ENCODE measurements at places on chromosomes 2 and 18.

DNA sequence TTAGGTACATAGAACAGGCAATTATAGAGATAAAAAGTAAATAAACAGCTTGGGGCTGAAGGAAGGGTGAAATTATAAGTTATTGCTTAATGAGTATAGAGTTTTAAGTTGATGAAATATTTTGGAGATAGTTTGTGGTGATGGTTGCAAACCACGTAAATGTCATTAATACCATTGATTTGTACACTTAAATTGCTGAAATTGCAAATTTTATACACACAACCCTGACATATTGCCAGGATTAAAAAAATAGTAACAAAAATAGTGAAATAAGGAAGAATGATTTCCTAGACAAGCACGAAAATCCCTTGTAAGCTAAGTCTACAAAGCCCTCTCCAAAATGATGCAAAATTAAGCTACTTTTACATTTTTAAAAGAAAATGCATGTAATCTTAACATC, 46.2 kb upstream of the RAB6D start:
- no peak for DNase-seq

DNA sequence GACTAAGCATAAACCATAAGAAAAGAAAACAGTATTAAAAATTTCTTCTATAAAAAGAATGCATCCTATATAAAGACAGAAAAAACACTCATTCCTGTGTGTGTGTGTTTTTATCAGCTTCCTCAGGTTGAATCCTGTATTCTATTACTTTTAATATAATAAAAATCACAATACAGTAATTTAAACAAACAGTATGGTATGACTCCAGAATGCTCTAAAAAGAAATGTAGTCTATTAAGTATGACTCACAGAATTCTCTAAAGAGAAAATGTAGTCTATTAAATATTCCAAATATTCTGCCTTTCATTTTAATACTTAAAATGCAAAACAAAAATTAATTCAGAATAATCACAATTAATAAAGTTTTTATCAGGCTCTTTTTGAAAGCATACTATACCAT, 19.8 kb downstream of the CCDC88A start:
- DNase-seq, result no peak

GRCh38 chr2:135299165-135299564, 231.9 kb downstream of the ZRANB3 start:
- DNase-seq, result no peak

GRCh38 chr2:138180692-138181386, 216.6 kb downstream of the HNMT start:
- no peak for DNase-seq

DNA sequence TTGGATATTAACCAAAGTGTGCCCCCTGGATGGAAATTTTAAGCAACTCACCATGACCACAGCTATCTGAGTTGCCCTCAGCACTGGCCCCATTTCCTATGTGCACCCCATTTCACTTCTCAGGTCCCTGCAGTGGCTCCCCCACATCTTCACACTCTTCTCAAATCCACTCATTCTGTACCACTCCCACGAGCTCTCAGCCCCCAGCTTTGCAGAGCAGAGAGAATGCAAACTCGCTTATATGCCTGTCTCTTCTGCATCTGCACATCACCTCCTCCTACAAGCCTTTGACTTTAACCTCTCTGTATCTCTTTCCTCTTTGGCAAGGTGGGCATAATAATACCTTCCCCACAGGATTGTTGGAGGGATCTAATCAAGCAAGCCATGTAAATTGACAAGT, 46.2 kb downstream of the DPYSL5 start:
- DNase-seq, result no peak

GRCh38 chr18:72283148-72283925, 260.8 kb downstream of the CBLN2 start:
- DNase-seq, result no peak

DNA sequence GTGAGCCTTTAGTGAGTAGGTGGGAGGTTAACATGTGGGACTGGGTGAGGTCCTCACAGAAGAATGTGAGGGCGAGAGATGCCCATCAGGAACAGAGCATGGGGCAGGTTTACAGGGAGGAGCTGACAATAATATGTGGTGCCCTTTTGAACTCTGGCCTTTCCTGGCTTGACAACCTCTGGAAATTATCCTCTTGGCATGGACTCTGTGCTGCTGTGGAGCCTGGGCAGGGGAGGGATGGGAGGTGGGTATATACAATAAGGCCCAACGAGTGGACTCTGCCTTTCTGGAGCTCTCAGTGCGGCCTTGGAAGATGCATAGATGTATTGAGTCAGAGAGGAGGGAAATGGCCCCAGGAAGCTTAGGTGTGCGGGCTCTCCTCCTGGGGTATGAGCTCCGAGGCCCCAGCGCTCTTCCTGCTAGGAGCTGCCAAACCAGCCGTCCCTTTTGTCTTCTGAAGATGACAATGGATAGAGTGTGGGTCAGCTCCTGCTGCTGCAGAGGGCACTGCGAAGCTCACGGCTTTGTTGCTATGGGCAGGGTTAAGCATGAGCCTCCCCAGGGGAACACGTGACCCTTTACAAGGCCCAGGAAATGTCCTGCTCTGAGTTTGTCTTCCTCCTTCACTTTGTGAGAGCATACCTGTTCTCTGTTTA, 8.7 kb upstream of the PSD4 start:
- no peak for DNase-seq

GRCh38 chr2:126889496-126890135, 9.1 kb upstream of the TEX51 start:
- no peak for DNase-seq

GRCh38 chr18:52992041-52992440, 652.0 kb downstream of the DCC start:
- DNase-seq, result no peak

- no peak for DNase-seq
Measured at GRCh38 chr2:10119601-10120157, 2.9 kb upstream of the RRM2 start.

DNA sequence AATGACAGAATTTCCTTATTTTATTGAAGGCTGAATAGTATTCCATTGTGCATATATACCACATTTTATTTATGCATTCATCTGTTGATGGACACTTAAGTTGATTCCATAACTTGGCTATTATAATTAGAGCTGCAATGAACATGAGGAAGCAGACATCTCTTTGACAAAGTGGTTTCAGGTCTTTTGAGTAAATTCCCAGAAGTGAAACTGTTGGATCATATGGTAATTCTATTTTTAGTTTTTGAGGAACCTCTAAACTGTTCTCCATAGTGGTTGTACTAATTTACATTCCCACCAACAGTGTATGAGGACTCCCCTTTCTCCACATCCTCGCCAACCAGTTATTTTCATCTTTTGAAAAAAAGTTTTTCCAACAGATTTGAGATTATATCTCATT, 77.5 kb downstream of the TMEM200C start:
- DNase-seq, result no peak

- no peak for DNase-seq
Measured at GRCh38 chr2:10792660-10793400, 19.8 kb downstream of the PDIA6 start.

- no peak for DNase-seq
Measured at GRCh38 chr18:7366597-7366996, 135.7 kb downstream of the LRRC30 start.

GRCh38 chr2:25159949-25160348, 8.4 kb downstream of the POMC start:
- no peak for DNase-seq

GRCh38 chr2:232478571-232479340, 8.9 kb downstream of the ECEL1 start:
- no peak for DNase-seq

GRCh38 chr18:44093253-44093652, 587.4 kb upstream of the SETBP1 start:
- DNase-seq, result no peak

- DNase-seq, result no peak
Measured at GRCh38 chr2:127032621-127033020, 74.3 kb downstream of the BIN1 start.

- no peak for DNase-seq
Measured at GRCh38 chr18:25457601-25458000, 105.6 kb upstream of the ZNF521 start.

DNA sequence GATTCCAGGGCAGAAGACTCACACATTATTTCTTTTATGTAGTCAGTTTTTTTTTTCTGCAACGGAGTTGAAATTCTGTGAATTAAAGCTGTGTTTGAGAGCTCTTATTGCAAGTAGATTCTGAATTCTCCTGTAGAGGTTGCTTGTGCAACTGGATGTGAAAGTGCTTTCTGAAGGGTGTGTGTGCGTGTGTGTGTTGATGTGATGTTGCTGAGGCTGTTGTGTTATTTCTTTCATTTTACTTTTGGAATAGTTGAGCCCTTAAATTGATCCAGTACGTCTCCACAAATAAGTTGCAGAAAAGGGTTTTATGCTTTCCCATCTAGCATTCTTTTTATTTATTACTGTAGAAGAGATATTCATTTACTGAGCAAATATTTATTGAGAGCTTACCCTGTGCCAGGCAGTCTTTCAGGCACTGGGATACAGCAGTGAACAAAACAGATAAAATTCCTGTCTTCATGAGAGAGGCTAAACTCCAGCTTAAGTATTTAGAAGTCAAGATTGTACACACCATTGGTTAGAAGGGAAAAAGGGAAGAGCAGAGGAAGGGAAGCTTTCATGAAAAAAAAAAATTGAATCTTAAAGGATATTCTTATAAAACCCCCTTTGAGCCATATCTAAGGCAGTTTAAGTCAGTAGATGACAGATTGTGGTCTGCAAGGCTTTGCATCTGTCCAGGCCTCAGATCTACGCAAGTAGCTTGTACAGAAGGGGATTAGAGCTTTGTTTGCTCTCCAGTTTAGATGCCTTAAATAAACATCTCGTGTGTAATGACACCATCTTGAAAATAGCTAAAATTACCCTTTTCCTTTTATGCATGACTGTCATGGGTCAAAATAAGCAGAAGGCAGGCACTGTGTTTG, 58.2 kb downstream of the MYO1B start:
- DNase-seq, result peak; percentile 23

- no peak for DNase-seq
Measured at GRCh38 chr2:15918761-15919356, 21.5 kb upstream of the MYCN start.

DNA sequence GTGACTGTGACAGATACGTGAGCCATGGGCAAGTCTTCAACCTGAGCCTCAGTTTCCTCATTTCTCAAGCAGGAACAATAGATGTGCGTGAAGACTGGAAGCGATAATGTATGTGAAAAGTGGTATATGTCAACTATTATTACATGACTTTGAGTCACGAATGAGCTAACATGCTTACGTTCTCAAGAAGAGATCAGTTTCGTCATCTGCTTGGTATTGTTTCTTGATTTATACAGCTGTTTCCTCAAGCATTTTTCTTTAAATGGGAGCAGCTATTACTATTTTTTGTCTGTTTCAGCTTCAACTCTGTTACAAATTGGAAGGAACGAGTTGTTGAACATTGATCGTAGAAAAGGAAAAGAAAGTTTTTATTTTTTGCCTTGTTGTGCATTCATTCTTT, 48.5 kb upstream of the THOC1 start:
- no peak for DNase-seq

GRCh38 chr18:76142611-76143010, 352.4 kb downstream of the ZNF516 start:
- no peak for DNase-seq

DNA sequence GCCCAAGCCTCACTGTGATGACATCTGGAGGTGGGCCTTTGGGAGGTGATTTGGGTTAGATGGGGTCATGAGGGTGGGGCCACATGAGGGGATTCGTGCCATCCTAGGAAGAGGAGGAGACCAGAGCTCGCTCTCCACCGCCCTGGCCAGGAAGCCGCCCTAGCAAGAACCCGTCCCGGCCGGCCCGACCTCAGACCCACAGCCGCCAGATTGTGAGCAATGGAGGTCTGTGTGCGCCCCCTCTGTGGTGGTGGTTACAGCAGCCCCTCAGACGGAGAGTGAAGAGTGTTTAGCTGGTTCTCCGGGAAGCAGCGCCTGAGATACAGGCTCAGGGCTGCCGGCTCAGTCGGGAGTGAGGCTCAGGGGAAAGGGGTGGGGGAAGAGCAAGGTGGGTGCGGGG, 83.3 kb downstream of the RTP5 start:
- no peak for DNase-seq

GRCh38 chr2:177031438-177032180, 181.0 kb upstream of the HNRNPA3 start:
- DNase-seq, result no peak

DNA sequence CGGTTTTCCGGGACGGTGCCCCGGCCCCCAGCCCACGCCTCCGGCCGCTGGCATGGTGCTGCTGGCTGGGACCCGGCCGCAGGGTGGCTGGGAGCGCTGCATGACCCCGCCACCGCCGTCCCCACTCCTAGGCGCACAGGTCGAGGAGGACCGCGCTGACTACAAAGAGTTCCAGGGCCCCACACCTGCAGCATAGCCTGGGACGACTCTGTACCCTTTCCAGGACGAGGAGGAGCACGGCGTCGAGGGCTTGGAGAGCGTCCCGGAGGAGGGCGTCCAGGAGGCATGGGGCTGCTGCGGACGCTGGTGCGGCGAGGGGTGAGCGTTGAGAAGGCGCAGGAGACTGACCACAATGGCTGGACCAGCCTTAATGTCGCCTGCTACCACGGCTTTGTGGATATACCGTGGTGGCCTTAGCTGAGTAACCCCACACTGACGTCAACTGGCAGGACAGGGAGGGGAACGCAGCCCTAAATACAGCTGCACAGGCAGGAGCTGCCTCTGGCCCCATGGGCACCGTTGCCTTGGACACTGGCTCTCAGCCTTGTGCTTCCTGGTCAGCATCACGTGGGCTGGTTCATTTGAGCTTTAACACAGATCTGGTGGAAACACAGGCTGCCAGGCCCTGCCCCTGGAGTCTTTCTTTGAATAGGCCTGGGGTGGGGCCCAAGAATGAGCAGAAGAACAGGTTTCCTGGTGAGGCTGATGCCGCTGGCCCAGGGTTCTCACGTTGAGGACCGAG, 40.9 kb upstream of the TRIM43B start:
- no peak for DNase-seq

DNA sequence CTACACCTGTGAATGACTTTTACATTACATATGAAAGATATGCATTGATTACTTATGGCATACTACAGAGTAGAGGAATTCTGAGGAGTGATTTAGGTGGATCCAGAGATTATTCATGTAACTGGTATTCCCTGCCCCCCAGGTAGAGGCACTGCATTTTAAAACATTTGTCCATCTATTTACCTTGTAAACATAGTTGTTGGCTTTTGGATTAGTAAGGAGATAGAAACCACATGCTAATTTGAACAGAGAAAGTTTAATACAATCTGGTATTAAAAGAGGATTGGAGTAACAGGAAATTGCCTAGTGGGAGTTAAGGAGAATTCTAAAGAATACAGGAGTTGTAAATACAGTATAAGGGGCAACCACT, 15.9 kb downstream of the GALNT3 start:
- DNase-seq, result no peak

DNA sequence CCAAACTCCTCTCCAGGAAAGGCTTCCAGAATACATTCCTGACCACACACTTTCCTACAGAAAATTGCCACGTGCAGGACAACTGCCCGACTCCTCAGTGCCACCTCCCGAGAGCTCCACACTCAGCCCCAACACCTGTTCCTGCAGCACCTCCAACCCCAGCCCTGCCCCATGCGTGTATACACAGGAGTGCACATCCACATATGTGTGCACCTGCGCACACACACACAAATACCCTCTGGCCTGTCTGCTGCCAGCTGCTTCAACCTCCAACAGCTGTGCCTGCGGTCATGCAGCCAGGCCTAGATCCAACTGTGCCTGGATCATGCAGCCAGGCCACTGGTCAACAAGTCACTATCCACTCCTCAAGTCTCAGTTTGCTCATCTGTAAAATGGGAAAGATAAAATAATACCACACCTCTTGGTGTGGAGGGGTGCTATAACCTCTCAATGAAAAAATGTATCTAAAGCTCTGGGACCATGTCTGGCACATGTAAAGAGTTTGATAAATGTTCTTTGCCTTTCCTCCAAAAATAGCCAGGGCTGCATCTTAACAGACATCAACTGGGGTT, 152.1 kb upstream of the ID2 start:
- DNase-seq, result no peak

GRCh38 chr2:198296665-198297308, 492.4 kb downstream of the PLCL1 start:
- DNase-seq, result peak; percentile 63

Measured in NCI-H446 (cell line).